ENCODE measurements at places on chromosomes 6 and 20.
A peak's percentile ranks its signal among the peaks of the same experiment; 100 is the strongest.

DNA sequence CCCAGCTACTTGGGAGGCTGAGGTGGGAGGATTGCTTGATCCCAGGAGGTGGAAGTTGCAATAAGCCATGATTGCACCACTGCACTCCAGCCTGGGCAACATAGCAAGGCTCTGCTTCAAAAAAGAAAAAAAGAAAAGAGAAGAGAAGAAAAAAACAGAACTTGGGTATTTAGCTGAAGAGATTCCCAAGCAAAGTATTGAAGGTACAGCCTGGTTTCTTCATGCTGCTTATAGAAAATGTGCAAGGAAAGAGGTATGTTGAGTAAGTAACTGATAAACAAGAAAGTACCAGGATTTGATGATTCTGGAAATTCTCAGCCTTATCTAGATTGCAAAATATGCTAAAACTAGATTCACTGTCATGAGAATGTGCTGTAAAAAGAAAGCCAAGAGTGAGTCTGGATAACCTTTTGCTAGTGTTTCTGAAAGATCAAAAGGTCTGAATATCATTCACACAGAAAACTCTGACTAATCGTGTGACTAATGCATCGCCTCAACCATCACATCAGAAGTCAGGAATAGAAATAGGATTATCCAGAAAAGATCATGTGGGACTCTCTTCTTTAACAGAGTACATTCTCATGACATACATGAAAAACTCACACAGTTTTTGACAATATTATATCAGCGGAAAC is 32.4 kb upstream of the NOP56 start:
- no peak for DNase-seq

DNA sequence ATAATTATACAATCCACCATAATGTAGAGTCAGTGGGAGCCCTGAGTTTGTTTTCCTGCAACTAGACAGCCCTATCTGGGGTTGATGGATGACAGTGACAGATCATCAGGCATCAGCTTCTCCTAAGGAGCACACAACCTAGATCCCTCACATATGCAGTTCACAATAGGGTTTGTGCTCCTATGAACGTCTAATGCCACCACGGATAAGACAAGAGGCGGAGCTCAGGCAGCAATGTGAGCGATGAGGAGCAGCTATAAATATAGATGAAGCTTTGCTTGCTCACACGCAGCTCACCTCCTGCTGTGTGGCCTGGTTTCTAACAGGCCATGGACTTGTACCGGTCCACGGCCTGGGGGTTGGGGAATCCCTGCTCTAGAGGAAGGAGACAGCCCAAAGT is 25.9 kb downstream of the EDEM2 start:
- no peak for DNase-seq

DNA sequence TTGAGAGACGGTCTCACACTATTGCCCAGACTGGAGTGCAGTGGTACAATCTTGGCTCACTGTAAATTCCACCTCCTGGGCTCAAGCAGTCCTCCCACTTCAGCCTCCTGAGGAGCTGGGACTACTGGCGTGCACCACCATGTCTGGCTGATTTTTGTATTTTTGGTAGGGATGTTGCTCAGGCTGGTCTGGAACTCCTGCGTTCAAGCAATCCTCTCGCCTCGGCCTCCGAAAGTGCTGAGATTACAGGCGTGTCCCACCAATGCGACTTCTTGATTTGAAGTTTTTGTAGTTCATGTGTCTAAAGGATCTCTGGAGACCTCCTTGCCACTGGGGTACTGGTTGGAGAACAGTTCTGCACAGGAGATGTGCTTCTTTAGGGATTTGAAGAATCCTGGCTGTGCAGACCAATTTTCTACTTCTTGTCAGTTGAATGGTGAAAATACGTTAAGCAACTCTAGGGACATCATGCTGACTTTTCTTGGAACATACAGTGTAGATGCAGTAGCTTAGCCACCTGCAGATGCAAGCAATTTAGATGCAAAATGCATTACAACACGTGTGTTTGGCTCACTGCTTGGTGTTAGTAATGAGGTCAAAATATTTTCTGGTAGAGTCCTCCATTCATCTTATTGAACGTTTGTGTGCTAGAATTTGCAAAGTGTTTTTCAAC is 28.2 kb downstream of the SYTL3 start:
- DNase-seq, result no peak

DNA sequence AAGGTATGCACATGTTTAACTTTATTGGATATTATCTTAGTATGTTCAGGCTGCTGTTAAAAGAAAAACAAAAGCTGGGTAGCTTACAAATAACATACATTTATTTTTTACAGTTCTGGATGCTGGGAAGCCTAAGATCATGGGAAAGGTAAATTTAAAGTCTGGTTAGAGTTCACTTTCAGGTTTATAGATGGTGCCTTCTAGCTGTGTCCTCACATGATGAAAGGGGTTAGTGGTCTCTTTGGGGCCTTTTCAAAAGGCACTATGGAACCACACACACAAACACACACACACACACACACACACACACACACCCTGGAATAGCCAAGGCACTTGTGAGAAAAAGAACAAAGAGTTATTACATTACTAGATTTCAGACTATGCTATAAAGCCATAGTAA is 805.8 kb upstream of the GJE1 start:
- DNase-seq, result no peak

DNA sequence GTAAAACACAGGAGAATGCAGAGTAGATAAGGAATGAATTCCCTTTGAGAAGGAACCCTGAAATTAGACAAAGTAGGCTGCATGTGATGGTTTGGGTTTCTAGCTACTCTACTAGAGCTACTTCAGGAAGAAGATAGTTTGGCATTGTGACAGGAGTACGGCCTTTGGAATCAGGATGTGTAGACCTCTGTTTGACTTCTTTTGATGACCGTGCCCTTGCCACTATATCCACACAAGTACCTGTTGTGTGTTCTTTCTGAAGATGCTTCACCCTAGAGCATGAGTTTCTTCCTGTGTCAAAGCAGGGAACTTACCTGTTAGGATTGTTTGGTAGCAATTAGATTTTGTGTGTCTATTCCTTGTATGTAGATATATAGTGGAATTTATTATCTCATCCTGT is 41.7 kb downstream of the CD2AP start:
- DNase-seq, result no peak

DNA sequence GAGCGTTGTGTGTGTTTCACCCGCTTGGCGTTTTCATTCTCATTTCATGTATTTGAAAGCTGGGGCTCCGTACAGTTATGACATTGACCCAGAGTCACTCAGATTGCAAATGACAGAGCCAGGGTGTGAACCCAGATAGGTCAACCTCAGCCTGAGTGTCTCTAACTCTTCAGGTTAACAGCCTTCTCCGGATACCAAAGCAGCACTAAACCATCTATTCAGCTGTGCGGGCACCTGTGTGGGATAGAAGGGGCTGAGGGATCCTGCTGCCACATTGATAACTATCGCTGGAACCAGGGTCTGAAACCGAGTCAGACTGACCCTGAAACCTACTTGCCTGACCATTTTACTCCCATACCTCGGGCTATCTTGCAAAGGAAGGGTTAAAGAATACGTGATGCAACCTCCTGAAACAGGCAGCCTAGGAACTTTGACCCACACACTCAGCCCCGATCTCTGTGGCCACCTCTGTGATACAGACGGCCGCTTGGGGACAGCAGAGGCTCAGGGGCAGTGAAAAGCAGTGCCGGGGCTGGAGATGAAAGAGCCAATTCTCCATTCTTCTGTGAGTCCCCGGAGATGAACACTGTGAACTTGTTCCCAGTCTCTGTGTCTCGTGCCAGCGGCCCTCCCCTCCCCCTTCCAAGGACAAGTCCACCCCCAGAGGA is 233.5 kb upstream of the QKI start:
- peak; percentile 54 for DNase-seq

- no peak for DNase-seq
Measured at GRCh38 chr6:130973521-130974277, 89.3 kb downstream of the EPB41L2 start.

Data from hematopoietic multipotent progenitor cell treated with erythropoietin and hydrocortisone succinate and interleukin-3 and kit ligand, for 6 days (in vitro differentiated cells).